ENCODE measurements at places on chromosomes 3 and 15.

- DNase-seq, result no peak
Observed at GRCh38 chr3:133469140-133469731, 69.4 kb downstream of the BFSP2 start.

DNA sequence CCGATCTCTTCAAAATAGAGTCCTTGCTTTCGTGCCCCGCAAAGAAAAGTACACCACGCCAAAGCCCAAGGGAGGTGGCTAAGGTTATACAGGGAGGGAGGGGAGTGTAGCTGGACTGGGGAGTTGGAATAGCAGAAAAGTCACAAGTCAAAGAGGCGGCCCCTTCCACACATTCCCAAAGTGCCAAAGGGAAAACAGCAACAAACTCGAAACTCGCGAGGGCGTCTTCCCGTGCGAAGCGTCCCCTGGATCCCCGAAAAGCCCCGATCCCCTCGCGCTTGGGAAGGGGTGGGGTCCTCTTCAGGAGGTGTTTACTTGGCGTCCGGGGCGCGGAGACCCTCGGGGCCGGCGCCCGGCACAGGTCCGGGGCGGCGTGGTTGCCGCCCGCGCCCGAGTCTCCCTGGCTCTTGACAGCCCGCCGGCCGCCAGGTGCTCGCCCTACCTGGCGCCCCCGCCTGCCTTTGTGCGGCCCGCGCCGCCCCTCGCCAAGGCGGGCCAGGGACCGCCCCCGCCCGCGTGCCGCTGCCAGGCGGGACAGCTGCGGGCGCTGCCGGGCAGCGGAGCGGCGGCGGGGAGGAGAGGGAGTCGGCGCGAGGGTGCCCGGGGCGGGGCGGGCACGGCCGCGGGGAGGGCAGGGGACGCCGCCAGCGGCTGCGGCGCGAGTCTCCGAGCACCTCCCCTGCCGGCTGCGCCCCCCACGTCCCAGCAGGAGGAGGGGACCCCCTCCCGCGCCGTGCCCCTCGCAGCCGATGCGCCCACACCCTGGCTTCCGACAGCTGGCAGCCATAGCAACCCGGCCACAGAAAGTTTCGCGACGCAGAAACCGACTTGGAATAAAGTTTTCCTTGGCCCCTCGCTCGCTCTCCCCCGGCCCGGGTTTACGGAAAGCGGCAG is 966 bp downstream of the MYO1E start:
- DNase-seq, result no peak

DNA sequence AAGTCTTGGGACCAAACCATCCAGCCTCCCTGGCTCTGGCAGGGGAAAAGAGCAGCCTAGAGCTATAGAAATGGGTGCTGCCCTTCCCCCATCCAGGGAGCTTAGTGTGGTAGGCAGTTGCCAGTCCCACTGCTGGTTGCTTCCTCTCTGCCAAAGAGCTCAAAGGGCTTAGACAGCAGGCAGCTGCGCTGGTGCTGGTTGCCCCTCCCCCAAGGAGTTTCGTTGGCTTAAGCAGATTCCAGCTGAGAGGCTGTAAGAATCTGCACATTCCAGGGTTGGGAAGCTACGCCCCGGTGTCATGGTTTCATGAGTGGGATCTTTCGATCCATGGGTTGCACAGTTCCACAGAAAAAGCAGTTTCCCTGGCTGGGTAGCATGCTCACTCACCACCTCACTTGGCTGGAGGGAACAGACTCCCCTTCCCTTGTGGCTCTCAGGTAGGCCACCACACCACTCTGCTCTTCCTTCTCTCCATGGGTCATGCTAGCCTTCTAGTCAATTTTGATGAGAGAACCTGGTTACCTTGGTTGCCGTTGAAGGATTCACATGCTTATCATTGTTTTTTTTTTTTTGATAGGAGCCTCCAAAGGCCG is 195.1 kb downstream of the EPHA6 start:
- DNase-seq, result no peak

- DNase-seq, result peak; percentile 52
Observed at GRCh38 chr3:13262493-13263211, 157.5 kb downstream of the NUP210 start.

DNA sequence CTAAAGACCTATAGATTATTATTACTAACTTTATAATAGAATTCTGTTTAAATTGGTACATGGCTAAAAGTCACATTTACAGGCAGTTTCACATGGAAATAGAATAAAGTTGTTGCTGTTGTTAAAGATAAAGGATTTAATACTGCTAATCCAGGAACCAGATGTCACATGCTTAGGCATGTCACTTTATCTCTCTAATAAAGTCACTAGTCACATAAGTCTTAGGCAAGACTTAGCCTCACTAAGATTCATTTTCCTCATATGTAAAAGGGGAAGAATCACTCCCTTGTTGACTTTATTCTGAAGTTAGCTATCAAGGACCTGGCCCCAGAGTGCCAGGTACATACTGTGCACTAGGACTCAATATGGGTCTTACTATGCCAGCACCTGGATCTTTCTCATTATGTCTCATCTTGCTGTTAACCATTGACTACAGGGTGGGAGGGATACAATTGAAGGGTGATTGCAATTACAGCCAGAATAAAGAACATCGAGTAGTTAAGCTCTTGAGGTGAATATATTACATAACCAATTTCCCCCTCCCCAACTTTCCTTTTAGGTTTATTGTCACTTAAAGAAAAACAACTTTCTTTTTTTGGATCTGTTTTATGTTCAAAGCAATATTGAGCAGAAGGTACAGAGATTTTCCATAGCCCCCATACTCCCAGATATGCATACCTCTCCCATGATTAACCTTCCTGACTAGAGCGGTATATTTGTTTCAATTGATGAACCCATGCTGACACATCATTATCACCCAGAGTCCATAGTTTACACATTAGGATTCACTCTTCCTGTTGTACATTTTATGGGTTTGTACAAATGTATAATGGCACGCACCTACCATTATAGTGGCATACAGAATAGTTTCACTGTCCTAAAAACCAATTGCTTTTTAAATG is 36.6 kb downstream of the LNP1 start:
- DNase-seq, result no peak

GRCh38 chr3:197855571-197855970 is 64.5 kb downstream of the LRCH3 start:
- DNase-seq, result no peak

GRCh38 chr15:51359981-51360380 is 18.5 kb downstream of the GLDN start:
- no peak for DNase-seq

DNA sequence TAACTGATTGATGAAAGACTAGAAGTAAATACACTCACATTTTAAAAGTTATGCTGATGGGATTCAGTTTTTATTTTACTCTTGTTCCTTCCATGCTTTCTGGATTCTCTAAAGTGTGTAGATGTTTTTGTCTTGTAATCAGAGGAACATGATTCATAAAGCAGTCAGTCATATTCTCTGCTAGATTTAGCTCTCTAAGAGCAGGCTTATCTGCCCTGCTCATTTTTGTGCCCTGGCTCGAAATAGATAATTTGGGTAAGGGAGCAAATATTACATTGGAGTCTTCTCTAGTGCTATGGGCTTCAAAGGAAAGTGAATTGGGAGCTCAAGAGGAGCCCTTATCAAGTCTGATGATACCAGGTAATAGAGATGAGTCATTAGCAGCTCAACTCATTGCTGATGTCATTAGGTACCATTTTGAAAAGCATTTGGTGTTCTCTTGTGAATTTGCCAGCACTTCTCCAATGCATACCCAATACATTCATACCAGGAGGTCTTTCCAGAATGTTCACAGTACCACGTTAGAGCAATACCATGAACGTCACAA is 27.7 kb downstream of the SACM1L start:
- DNase-seq, result no peak

DNA sequence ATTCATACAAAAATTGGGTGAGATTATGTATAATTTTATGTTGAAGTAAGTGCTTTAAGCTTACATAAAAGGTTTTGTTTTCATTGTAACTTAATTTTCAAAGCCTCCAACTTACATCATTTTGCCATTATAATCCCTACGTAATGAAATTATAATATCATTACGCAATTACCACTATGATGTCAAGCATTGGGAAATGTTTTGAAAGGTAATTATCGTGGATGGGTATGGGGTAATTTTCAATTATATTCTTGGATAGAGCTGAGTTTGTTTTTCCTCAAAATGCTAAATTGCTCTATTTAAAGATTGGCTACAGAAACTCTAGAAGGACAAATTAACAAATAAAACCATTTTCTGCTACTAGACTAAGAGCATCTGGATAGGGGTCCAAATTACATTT is 80.2 kb upstream of the FAM3D start:
- no peak for DNase-seq

DNA sequence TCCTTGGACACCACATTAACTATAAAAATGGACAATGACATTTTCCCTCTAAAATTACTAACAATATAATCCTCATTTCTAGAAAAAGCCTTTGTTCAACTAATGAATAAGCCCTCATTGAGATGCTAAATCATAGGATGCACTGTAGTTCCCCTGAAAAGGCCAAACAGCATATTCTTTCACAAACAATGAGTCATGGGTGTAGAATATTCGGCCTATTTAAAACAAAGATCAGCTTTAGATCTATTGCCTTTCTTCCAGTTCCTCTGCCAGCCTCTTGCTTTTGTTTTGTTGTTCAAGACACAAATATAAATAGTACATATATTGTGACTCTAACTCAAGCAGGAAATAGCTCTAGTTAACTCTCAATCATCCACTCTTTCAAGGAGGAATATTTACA is 82.5 kb downstream of the ADAM10 start:
- DNase-seq, result no peak
